ENCODE measurements at places on chromosomes 12 and 14.

- no peak for DNase-seq
Measured at GRCh38 chr12:85425349-85425612, 145.3 kb downstream of the ALX1 start.

DNA sequence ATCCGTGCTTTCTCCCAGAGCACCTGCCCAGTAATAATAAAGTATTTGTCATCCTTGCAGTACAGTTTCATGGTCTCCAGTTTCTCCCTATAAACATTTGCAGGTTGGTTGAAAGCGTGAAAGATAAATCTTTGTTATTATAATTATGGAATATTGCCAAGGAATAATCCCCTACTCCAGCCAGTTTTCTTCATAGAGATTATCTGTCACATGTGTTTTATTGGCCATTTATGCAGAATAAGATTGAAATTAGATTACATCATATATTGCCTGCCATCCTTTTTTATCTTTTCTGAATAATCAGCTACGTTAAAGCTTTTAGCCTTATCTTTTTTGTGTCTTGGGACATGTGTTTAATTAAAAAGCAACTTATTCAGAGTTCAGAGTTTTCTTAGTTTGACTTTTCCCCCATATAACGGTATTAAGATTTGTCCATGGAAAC is 168.0 kb downstream of the KICS2 start:
- no peak for DNase-seq

GRCh38 chr12:57315681-57316080 is 64.7 kb upstream of the STAC3 start:
- no peak for DNase-seq

DNA sequence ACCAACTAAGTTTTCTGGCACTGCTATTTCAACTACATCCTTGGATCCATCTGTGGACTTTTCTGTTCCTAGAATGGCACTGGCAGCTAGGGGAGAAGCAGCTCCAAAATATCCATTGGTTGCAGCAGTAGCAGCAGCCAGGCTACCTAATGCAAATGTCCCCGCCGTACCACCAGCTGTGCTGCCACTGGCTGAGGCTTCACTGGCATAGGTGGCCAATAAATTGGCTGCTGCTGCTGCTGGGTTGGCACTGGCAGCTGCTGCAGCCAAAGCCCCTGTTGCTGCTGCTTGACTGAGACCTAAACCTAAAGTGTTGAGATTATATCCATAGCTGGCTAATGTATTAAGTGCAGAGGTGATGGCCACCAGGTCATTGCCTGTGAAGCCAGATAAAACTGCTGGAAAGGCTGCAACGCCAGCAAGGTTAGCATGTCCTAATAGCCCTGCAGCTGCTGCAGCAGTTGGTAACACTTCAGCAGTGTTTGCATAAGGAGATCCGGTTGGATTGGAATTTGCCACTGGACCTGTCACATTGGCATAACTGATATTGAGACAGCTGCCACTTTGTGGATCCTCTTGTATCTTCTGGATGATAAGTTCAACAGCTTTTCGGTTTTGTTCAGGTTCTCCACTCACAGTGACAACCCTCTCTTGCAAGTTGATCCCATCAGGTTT is 149.5 kb downstream of the NOVA1 start:
- DNase-seq: no peak

DNA sequence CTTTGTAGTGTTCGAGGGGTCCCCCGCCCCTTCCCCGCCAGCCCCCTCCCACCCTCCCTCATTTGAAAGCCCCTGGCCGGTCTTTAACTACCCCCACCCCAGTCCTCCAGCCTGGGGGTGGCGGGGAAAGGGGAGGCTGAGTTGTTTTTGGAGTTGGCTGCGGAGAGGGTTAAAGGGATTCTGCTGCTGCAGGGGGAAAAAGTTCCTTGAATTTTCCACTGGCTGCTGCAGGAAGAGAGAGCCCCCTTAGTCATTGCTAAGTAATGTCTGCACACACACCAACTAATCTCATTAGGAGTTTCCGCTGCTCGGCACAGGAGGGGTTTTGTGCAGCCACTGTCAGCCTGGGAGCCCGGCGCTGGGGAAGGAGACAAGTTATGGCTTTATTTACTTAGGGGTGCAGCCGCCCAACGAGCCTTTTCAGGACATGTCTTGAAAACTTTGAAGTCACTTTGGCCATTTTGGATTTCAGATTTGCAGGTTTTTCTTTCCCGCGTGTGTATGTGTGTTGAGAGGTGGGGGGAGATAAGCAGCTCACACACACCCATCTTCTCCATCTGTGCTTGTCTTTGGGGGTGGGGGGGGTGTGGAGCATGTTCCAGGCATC is 1.8 kb downstream of the ELK3 start:
- DNase-seq: no peak

DNA sequence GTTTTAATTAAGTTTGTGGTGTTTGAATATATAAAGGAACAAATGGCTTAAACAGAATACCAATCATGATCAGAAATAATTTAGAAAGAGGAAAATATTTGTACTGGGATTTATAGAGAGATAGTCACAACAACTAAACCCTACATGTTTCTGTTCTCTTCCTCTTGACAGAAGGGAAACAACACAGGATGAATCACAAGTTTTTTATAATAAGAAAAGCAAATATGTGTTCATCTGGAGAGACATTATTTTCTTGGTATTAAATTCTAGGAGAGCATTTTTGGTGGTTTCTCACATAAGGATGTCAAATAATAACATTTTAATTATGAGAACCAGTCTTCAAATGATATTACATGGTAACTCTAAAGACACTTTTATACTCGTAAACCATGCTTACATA is 232.9 kb upstream of the PKP2 start:
- DNase-seq: no peak

- no peak for DNase-seq
Measured at GRCh38 chr12:119249383-119250155, 70.8 kb downstream of the HSPB8 start.

- no peak for DNase-seq
Measured at GRCh38 chr14:104978746-104979691, 845 bp upstream of the AHNAK2 start.

DNA sequence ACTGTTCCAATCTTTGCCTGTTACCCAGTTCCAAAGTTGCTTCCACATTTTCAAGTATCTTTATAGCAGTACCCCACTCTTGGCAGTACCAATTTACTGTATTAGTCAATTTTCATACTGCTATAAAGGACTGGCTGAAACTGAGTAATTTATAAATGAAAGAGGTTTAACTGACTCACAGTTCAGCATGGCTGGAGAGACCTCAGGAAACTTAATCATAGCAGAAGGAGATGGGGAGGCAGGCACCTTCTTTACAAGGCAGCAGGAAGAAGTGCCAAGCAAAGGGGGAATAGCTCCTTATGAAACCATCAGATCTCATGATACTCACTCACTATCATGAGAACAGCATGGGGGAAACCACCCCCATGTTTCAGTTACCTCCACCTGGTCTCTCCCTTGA is 215.0 kb downstream of the SNAPC1 start:
- DNase-seq: no peak
